ENCODE measurements at places on chromosomes 2 and 18.

GRCh38 chr2:23533338-23533695 lies 148.3 kb downstream of the KLHL29 start:
- DNase-seq = no peak

DNA sequence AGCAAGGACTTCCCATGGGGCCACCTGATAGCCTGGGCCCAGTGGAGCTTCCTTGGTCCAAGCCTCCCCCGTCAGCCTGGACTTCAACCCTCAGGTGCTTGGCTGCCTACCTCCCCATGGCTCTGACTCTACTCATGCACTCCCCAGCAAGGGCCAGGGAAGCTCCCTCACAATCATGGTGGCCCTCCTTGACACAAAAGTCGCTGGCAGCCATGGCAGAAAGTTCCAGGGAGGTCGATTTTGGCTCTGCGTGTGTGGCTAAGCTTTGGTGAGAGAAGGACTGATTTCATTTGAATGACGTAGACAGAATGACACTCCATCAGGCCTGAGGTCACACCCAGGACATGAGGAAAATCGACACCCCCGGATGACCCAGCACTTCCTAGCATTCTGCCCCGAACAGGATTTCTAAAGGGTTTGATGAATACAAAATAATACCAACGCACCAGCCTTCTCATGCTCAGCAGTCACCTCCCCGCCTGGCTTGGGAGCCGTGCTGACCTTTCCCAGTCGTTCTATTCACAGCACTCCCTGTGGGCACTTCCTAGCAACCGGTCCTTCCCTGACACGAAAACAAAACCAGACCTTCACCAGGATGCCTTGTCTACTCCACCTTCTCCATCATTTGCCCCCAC lies 52.7 kb downstream of the LBH start:
- DNase-seq = no peak

DNA sequence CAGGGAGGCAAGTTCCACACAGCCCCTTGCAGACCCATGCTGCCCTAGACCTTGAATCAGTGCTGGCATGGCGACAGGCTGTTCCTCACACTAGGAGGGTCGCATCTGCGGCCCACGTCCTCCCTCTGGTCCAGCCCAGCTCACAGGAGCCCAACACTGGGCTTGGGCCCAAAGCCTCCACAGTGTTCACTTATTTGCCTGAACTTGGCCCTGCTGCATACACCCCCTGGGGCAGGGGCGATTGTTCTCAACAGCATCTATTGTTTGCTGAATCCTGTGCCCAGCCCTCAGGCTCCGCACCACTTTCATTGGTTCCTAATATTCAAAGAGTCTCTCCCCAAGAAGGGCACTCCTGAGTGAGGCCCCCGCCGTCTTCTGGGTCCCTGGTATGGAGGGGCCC lies 90.7 kb downstream of the ZBTB7C start:
- DNase-seq = no peak

- peak; percentile 39 for DNase-seq
Observed at GRCh38 chr2:187422282-187422681, 25.8 kb downstream of the CALCRL start.

DNA sequence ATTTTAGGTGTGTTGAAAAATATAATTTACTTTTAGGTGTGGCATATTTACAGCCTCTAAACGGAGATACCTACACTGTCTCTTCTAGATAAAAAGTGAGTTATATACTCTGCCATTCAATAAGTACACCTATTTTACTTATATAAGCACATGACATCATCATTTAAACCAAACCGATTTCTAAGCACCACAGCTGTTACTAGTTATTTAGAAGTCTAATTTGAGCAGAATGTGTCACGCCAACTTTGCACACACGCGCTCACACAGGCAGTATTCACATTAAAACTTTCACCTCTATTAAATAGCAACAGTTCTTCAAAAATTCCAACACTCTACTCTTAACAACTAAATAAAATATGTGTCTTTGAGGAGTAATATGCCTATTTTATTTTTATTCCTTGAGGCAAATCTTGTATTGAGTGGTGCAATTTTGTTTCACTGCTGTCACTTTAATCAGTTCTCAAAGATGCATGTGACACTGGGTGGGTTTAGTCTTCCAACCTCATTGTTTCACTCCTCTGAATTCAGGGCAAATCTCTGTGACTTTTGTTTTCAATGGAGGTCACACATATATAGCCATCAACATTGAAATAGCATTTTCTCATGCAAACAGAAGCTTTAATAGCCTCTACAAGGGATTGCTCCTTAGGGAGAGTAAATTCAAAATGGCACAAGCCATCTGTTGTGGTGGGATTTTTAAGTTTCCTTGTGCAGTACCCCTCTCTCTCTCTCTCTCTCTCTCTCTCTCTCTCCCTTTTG lies 721.0 kb downstream of the PLCL1 start:
- no peak for DNase-seq

DNA sequence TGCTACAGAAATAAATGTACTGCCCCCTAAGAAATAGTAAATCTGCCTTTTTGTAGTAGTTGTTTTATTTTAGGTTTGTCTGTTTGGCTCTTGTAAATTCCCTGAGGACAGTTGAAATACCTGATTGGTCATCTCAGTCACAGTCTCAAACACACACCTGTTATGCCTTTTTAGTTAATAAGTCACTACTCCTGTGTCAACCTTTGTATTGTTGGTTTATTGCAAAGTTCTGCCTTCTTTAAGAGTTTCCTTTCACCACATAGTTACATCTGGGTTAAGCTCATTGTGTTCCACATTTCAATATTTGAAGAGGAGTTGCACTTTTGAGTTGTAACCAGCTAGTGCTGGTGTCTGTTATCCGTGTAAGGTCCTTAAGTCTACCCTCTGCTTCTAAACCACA lies 198.7 kb downstream of the CCDC85A start:
- no peak for DNase-seq

- no peak for DNase-seq
Observed at GRCh38 chr2:12046641-12047040, 300.2 kb downstream of the LPIN1 start.

GRCh38 chr2:222673883-222674282 lies 2.4 kb downstream of the MOGAT1 start:
- no peak for DNase-seq

- DNase-seq = no peak
Observed at GRCh38 chr2:1309507-1309906, 103.8 kb upstream of the TPO start.

DNA sequence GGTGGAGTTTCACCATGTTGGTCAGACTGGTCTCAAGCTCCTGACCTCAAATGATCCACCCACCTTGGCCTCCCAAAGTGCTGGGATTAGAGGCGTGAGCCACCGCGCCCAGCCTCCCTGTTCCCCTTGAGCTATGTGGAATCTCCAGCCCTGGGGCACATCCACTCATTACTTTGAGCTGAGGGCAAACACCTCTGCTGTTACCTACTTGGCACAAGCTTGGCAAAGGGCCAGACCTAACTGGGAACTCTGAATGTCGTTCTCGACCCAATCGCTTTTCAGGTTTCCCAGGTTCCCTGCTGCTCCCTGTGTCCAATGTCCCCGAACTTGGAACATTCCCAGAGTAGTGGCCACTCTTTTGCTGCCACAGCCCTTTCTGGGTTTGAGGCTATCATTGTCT lies 40.6 kb downstream of the CHST10 start:
- no peak for DNase-seq

GRCh38 chr2:23420091-23420839 lies 35.3 kb downstream of the KLHL29 start:
- DNase-seq = no peak

DNA sequence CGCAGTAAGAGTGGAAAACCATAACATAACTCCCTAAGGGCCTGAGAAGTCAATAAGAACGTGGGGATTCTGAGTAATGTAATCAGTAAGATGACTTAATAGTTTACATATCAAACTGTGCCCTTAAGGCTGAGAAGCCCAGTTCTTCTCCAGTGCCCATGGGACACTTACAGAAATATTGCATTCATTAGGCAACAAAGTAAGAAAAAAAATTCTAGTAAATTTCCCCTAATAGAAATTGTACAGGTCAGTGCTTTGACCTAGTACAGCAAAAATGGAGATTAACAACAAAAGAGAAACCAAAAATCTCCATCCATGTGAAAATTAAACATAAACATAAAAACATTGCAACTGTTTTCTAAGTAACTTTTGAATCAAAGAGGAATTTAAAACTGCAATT lies 139.8 kb upstream of the HS6ST1 start:
- peak; percentile 57 for DNase-seq

- no peak for DNase-seq
Observed at GRCh38 chr18:69588301-69588700, 187.6 kb downstream of the DOK6 start.

DNA sequence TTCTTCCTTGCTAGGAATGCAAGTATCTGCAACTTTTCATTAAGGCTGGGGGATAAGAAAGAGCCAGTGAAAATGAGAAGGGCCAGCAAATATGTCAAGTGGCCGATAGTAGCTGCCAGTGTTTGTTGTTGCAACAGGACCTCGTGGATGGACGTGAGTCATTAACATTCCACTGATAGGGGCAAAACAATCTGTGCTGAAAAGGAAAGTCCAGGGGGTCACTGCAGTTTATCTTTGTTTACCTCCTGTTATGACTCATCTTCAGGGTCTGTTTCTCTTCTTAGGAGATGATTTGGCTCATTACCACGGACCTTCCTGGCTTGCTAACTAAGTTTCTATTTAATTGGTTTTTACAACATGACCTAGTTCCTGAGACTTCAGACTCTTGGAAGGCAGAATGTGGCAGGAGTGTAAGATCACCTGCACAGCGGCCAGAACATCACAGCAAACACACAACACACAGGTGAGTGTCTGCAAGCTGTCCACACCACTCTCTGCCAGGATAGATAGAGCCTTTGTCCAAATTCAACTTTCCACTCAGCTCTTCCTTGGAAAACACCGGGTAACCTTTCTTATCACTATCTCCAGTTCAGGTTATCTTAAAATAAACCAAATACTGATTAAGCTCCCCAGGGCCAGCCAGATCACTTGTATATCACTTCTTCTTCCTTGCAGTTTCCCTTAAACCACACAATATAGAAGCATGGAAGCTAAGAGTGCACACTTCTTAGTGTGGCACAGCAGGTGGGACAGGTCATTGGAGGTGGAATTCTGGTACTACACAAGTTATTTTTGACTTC lies 157.5 kb upstream of the LMAN1 start:
- DNase-seq = no peak

GRCh38 chr2:178512484-178512883 lies 32.2 kb downstream of the PLEKHA3 start:
- DNase-seq = no peak
